ENCODE measurements at places on chromosomes 13 and 19.

DNA sequence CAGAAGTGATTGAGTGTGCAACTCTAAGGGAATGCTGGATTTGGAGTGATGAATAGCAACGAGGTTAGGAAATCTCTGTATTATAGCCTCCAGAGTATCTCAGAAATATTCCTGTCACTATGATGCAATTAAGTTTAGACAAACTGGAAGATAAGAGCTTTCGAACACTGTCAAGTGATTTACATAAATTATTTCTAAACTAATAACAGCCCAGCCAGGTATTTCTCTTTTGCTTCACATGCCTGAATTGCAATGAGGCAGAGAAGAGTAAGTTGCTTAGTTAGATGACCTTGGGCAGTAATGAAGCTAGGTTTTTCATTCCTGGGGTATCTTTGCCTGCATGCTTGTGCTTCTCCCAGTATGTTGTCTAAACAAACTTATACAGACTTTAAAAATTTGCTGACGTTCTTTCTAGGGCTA is 134.5 kb downstream of the LMO7 start:
- no peak for DNase-seq

- peak; percentile 71 for DNase-seq
Measured at GRCh38 chr19:53254411-53255341, at the start of gene ZNF677. ZNF677 (minus strand) TSS chr19:53254873; CDS start chr19:53251550, 3,323 bp downstream.

- no peak for DNase-seq
Measured at GRCh38 chr19:3075605-3076431, 13.5 kb upstream of the TLE5 start.

DNA sequence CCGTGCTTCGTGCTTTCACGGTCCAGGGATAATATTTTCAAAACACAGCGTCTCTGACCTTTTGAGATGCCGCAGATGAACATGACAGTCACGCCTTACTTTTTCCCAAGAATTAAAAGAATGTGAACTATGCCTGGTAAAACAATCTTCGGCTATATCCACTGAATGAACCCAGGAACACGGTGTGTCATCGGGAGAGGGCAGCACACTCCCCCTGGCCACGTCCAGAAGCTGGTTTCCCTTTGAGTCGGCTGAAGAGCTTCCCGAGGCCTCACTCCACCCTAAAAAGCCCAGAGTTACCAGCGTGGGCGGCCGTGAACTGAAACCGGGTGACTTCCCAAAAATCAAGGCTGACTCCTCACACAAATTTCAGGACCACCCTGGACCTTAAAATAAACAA is 22.9 kb upstream of the SHISA2 start:
- DNase-seq, result no peak

- no peak for DNase-seq
Measured at GRCh38 chr13:26867451-26868091, 107.0 kb upstream of the GPR12 start.

DNA sequence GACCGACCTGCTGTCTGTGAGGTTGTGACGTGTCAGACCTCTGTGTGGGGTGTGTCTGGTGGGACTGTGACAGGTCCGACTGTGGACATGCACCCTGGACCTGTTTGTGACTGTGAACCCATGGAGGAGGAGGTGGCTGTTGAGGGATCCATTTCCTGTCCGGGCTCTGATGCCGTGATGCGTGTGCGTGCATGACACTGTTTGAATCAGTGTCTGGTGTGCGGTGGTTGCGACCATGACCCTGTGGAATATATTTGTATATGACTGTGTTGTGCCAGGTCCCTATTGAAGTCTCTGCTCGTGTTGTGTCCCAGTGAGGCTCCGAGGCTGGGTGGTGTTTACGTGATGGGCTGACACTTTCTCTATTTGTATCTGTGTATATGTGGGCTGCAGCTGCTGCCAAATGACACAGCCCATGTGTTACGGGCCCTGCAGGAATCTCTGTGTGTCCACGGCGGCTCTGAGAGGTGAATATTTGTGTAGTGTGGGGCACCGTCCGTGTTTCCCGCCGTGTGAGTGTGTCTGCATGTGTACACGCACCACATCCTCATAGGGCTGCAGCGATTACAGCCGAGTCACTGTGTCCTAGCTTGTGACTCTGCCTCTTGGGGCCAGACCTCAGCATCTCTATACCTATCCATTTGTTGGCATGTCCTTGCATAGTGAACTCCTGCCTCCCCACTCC is 18.3 kb downstream of the CCDC97 start:
- no peak for DNase-seq

DNA sequence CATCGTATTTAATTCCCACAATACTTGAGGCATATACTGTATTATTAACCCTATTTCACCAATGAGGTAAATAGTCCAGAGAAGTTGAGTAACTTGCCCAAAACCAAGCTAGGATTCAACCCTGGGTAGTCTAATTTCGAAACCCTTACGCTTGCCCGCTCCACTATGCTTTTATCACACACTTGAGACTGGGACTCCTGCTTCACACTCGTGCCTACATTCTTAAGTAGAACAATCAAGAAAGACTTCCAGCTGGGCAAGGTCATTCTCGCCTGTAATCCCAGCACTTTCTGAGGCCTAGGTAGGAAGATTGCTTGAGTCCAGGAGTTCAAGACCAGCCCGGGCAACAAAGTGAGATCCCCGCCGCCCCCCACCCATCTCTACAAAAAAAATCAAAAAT is 3.6 kb downstream of the ZNF541 start:
- DNase-seq, result no peak

DNA sequence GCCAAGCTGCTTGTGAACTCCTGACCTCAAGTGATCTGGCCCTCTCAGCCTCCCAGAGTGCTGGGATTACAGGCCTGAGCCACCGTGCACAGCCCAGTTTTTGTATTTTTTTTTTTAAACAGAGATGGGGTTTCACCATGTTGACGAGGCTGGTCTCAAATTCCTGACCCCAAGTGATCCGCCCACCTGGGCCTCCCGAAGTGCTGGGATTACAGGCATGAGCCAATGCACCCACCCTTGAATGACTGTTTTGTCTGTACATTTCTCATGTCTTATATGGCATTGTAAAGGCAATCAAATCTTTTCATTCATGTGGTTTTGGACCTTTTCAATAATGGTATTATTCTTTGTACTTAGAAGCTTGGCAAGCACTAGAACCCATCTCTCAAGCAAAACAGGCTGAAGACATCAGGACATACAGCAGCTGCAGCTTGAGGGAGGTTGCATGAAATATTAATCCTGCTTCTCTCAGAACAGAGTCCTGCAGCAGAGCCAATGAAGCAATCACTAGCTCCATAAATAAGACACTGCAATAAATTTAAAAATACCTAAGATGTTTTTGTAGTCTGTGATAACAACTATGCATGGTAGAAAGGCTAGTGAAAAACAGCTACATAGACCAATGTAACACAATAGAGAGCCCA is 209.9 kb downstream of the TUBA3C start:
- no peak for DNase-seq
